ENCODE measurements at places on chromosomes 6 and 20.

- DNase-seq = no peak
Measured at GRCh38 chr6:9657994-9658393, 756.9 kb downstream of the TFAP2A start.

DNA sequence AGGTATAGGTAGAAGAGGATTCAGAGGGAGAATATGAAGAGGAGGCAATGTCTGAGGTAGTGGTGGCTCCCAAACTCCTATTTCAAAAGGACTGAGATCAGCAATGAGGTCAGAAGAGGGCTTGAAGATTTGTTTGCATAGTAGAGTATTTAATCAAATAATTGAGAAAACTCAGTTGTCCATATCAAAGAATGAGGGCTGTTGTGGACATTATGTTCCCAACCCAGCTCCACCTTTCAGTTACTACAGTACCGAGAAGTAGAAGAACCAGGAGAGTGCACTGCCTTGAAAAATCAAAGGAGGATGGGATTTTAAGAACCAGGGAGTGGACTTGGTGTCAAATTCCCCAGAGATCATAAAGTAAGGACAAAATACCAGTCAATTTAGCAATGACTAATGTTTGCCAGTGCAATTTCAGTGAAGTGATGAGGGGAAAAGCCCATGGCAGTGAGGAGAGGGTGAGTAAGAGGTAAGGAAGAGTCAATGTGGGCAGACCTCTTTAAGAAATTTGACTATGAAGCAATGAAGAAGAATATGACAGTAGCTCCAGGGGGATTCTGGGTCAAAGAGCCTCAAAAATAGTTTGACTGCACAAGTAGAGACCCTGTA is 382.4 kb downstream of the PKHD1 start:
- no peak for DNase-seq

DNA sequence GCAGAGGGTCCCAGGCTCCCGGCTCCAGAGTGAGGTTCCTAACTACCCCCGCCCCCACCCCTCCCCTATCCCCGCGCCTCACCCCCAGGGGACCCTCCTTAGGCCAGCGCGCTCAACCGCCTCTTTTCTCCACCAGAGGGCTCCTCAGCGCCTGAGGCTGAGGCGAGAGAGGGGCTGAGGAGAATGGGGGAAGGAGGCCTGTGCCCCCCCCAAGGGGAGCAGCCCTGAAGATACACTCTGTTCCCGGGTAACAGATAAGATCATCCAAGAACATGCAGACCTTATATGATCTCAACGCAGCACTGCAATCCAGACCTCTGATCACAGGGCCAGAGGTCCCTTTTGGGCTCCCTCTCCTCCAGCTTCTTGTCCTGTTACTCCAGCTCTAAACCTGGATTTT is 43.3 kb upstream of the MRPS10 start:
- DNase-seq = no peak

- no peak for DNase-seq
Measured at GRCh38 chr20:56358070-56358469, 704 bp upstream of the FAM210B start.

- DNase-seq = no peak
Measured at GRCh38 chr20:57835588-57836455, 126.0 kb upstream of the PMEPA1 start.

- no peak for DNase-seq
Measured at GRCh38 chr6:163739408-163739725, 324.8 kb downstream of the QKI start.

GRCh38 chr6:73983367-73983766 is 287.4 kb downstream of the CD109 start:
- no peak for DNase-seq

- DNase-seq = no peak
Measured at GRCh38 chr6:109453594-109454495, 1.7 kb downstream of the MICAL1 start.

DNA sequence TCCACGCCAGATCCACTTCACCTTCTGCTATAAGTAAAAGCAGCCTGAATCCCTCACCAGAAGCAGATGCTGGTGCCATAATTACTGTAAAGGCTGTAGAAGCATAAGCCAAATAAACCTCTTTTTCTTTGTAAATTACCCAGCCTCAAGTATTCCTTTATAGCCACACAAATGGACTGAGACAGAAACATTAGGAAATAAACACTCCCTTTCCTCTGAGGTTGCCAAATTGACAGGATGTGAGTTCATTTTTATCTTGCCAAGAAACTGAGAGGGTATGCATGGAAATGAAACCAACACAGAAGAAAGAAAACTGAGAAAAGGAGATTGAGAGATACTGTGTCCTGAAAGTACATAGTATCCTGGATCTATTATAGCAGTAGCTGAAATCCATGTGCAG is 481.2 kb downstream of the HAO1 start:
- no peak for DNase-seq

- no peak for DNase-seq
Measured at GRCh38 chr20:63643499-63643898, 9.7 kb downstream of the STMN3 start.

DNA sequence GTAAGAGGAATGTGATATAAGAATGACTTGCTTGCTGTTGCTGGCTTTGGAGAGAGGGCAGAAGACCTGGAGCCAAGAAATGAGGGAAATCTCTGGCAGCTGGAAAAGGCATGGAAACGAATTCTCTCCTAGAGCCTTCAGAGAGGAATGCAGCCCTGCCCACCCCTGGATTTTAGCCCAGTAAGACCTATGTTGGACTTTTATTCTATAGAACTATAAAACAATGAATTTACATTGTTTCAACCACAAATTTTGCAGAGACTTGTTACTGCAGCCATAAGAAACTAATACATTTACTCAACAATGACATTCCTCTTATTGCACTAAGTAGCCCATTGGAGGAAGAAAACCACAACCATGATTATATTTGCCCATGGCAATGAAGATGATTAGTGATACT is 39.5 kb upstream of the PREP start:
- DNase-seq = no peak

DNA sequence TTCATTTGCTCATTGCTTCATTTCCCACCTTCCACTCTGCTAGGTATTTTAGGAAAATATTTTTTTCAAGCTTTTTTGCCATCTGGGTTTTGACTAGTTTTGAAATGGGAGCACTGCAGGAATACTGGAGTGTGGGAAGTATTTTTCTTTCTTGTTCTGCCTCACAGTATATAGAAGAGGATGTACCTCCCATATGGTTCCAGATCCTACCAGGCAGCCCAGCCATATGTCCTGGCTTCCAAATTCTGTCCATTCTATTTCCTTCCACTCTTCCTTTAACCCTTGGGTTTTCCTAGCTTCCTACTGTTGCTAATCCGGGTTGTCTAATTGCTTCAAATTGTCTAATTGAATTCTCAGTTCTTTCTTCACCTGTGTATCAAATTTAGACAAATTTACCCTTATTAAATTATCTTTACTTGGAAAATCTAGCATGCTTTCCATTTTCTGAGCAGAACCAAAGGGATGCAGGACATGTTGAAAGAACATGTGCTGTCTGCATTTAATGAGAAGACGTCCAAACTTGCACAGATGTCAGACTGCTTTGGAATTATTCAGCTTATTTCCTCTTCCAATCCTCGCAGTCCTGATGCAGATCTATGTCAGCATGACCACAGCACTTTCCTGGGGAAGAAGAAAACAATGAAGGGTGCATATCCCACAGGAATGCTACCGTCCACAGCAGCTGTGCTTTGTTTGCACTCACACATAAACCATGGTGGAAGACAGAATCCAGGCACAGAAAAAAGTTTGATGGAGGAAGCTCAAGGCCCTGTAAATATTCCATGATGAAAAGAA is 1273.9 kb upstream of the MAP3K7 start:
- DNase-seq = no peak

GRCh38 chr20:42027746-42028268 is 409.6 kb upstream of the CHD6 start:
- DNase-seq = no peak

GRCh38 chr6:168724669-168725570 is 283.9 kb downstream of the SMOC2 start:
- no peak for DNase-seq

DNA sequence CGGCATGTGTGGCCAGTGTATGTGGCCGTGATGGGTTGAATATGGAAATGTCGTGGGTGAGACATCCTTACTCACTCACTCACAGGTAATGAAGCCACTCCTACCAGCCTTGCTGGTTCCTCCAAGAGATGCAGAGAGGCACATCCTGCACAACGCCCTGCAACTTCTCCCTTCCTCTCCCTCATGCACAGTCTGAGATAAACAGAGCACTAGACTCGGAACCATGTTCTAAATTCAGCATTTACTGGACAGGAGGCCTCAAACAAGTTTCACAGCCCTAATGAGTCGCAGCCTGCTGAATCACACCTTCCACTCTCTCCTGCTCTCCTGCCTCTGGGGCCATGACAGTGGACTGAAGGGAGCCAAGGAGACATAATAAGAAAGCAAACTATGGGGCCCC is 91.2 kb downstream of the ISM1 start:
- no peak for DNase-seq

DNA sequence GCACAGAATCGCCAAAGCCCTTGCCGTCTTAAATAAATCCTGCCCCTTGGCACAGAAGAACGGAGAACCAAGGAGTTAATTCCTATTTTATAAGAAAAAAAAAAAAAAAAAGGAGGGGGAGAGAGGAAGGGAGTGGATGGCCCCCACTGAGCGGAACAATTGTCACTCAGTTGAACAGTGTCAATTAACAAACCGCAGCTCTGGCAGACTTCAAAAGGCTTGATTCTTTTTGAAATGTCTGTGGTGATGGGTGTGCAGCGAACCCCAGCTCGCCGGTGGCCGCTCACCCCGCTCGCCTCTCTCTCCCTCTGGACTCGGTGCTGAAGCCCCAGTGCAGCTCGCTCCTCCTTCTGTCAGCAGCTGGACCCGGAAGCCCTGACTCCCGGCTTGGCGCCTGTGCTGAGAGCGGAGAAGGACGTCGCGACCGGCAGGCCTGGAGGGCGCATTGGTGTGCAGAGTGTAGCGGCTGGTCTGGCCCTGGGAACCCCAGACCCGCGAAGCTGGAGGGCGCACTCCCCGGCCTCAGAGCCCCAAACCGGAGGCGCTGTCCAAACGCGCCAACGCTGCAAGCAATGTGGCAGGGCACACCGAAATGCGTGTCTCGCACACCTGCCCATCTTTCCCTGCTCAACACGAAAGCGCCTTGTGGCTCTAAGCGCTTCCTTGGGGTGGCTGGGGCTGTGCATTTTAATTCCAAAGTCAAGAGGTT is 3.4 kb downstream of the LINC00237 start:
- peak; percentile 18 for DNase-seq

- no peak for DNase-seq
Measured at GRCh38 chr6:56749632-56750151, 107.0 kb upstream of the DST start.

- DNase-seq = no peak
Measured at GRCh38 chr20:3935956-3936340, 46.8 kb downstream of the PANK2 start.

DNA sequence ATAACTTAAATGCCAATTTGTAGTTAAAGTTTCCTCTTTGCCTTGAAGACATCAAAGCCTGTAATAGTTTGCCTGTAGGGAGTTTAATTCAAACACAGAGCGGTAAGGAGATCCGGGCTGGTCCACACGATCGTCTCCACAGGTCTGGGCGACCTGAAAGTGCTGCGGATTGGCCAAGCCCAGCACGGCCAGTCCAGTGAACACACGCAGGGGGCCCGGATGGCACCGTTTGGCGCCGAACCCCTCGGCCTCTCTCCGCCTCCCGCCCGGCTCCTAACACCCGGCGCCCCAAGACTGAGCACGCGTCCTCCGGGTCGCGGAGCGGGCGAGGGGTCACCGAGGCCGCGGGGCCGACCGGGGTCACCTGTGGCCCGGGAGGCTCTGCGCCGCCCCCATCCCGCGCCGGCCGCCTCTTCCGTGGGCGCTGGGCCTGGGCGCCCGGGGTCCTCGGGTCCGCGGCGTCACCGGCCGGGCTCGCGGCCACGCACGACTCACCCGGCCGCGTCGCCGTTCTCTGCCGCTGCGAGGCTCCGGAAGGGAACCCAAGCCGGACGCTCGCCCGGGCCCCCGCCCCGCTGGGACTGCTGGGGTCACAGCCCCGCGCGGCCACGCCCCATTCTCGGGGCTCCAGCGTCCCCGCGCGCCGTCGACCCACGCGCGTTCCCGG is 481 bp downstream of the SERPINB6 start:
- peak; percentile 9 for DNase-seq

DNA sequence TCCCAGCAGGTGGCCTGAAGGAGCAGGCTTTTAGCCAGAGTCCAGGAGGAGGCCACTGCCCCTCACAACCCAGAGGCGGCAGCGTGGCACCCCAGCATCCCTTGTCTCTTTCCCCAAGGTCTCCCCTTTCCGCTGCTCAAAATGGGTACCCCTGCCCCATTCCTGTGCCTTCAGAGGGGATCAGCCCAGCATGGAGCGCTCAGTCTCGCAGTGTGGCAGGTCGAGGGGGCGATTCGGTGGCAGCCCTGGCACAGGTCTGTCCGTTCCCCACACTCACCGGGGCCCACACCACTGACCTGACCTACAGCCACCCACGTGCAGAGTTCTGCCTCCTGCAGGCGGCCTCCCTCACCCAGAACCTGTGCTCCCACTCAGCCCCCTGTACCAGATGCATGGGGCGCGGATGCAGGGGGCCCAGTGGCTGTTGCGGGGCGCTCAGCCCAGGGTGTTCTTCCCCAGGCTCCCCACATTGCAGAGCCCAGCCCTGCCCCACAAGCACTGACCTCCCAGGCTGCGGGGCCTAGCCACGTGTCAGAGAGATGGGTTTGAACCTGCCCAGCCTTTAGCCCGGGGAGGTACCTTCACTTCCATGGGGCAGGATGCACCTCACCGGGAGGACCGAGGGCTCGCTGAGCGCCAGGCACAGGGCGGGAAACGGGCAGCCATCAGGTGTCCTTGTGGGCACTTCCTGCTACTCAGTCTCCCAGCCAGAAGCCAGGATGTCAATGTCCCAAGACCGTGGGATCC is 41.8 kb downstream of the DSTN start:
- DNase-seq = no peak

- DNase-seq = no peak
Measured at GRCh38 chr6:3800850-3801591, 48.2 kb upstream of the FAM50B start.

DNA sequence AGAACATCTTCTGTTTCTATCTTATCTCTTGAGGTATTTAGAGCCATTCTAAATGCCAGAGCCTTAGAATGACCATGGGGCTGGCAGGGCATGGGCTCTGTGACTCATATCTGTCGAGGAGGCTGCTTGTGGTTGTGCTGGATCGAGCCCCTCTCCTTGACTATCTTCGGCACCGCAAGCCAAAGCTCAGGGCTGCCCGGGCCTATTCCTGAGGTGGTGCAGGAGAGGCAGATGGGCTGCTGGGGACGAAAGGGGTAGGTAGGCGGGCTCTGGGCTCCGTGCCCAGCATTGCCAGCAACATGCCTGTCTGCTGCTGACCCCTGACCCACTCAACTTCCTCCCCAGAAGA is 89.9 kb downstream of the NOL4L start:
- no peak for DNase-seq

GRCh38 chr20:56750430-56750829 is 121.3 kb downstream of the TFAP2C start:
- no peak for DNase-seq

GRCh38 chr6:166586424-166587156 is at the start of gene RAMACL:
RAMACL (minus strand) TSS chr6:166586678; CDS start chr6:166586477, 201 bp downstream.
- DNase-seq = peak; percentile 11

DNA sequence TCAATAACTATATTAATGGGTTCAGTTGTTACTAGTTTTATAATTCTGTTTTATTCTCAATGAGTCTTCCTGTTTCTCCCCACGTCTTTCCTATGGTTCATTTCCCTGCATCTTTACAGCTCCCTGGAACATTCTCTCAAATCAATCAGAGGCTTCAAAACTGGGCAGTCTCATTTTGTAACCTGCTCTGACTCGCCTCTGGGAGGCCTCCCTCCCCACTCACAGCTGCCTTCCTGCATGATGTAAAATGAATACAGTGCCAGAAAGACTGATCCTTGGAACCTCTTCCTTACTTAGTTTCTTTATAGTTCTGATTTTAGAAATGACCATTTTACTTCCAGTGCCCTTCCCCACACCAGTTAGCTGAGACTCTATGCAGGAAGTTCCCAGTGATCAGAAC is 103.9 kb downstream of the ESR1 start:
- no peak for DNase-seq
